ENCODE measurements at places on chromosomes 1 and 21.
A peak's percentile ranks its signal among the peaks of the same experiment; 100 is the strongest.

DNA sequence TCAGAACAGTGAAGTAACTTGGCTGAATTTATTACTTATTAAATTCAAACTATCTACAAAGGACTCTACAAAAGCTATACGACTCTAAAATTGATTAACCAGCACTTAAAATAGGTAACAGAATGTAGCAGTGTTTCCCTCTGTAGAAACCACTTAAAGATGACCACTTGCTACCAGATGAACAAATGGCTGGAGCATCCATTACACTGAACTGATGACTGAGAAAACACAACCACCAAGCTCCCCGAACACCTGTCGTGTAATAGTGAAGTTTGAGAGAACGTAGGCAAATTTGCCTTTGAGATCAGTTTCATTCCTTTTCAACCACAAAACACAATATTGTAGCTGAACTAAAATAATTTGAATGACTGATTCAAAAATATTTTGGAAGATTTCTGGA, 226.7 kb downstream of the KCNT2 start:
- DNase-seq, result no peak

DNA sequence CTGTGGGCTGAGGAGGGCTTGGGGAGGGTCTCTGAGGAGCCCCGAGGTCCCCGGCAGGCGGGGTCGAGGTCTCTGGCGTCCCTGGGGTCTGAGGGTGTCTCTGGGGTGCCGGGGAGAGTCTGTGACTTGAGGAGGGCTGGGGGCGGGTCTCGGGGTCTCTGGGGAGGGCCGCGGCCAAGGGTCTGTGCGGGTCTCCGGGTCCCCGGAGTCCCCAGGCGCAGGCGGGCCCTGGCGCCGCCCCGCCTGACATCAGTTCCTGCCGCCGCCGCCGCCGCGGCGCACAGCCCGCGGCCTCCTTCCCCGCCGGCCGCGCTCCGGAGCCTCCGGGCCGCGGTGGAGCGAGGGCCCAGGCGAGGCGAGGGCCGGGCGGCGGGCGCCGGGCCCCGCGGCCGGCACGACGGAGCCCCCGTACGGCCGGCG, at the start of gene PLEKHM2:
TSS of gene PLEKHM2 (plus strand) at position 279 of the 420 bp plus-strand sequence. CDS start 239 bp downstream, outside the sequence.
- peak; percentile 42 for DNase-seq

DNA sequence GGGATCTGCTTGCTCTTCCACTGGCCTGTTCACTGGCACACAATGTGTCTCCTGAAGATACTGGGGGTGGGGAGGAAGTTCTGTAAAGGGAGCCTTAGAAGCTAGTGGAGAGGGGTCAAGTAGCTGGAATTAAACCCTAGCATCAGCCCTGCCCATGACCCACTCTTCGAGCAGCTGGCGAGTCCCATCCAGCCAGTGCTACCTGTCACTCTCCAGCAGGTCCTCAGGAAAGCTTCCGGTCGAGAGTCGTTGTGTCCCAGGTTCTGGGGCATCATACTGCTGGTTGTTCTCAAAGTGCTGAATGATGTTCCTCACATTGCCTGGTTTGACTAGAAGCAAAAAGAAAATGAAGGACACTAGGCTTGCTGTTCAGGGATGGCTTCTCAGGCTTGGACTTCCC, 30.9 kb downstream of the LRRC71 start:
- DNase-seq, result no peak

GRCh38 chr21:31521515-31521914, 138.0 kb upstream of the SOD1 start:
- no peak for DNase-seq

DNA sequence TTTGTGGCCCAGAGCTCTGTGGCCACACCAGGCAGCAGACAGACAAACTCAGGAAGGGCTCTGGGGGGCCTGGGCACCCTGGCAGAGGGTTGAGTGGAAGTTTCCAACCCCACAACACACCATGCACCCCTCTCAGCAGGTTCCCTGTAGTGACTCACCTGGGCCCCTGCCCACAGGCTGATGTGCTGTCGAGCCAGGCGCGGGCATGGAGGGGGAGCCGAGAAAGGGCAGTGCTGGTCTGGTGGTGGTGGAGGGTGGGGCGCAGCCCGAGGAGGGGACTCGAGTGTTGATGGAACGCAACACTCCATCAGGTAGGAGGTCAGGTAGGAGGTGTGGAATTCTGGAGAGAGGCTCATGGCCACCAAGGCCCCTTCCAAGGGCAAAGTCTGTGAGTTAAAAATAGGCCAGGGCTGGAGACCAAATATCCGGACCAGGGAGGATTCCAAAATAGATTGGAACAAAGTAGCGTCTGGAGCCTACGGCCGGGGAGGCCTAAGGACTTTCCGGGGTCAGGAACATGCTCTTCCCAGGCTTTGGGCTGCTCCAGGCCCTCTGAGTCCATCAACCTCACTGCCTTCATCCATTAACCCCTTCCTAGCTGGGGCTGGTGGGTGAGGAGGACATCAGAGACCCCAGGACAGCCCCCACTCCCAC, 191.5 kb upstream of the AJAP1 start:
- no peak for DNase-seq

DNA sequence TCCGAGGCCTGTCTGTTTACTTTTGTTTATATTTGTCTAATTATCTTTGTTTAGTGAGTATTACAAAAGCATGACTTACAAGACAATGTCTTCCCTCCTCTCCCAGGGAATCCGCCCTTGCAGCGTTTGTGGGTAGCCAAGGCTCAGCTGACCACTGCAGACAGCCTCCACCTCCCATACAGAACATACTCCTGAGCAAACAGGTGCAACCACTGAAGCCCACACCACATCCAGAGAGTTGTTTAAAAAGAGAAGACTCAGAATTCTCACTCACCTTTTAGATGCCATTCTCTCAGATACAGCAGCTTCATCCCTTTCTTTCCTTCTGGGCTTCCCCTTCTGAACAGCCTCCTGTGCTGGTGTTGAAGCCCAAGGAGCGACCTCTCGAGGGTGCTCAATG, 103.5 kb upstream of the TMPRSS2 start:
- no peak for DNase-seq

GRCh38 chr1:180424848-180425457, 77.4 kb downstream of the ACBD6 start:
- DNase-seq, result no peak

- no peak for DNase-seq
Observed at GRCh38 chr1:54787604-54788003, 13.5 kb downstream of the TTC22 start.

DNA sequence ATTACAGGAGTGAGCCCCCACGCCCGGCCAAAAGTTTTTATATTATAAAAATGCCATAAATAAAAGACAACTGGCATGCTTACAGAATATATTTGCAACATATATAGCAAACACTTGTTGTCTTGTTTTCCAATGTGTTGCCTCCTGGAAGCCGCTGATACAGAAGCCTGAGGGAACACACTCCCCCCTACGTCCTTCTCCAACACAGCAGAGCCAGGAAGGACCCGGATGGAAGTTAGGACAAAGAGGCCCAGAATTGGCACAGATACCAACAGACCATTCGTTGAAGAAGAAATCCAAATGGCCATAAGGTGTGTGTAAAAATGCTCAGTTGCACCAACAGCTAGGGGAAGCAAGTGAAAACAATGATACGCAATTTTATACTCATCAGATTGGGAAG, 1.3 kb upstream of the PLA2G5 start:
- no peak for DNase-seq

DNA sequence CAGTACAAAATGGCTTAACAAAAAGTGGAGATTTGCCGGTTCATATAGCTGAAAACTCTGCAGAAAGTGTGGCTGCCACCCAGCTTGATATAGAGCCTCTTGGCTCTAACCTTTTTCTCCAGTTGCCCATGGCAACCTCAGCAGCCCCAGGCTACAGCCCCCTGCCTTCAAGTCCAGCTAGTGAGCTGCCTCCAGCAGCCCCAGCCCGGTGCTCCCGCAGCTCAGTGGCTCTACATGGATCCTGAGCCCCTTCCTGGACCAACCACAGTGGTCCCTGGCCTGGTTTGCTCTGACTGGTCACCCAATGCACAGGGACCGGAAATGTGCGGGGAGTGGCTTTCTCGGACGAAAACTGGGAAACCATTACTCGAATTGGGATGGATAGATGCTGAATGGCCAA, 13.3 kb upstream of the ATF3 start:
- no peak for DNase-seq

GRCh38 chr21:42305707-42306147, 9.5 kb downstream of the TFF3 start:
- DNase-seq, result no peak

DNA sequence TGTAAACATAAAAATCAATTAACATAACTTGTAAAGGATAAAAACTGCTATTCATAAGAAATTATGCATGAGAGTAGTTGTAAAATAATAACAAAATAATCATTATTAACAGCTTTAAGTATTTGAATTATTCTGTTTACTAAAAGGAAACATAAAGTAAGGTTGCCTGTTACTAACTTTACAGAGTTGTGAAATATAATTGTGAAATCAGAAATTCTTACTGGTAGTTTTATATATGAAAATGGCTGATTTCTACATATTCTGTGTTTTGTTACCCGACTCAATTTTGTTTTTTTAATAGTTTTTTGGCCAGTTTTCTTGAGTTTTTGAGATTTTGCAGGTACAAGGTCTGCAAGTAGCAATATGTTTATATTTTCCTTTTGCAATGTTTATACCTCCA, 27.8 kb downstream of the FNBP1L start:
- DNase-seq, result no peak

DNA sequence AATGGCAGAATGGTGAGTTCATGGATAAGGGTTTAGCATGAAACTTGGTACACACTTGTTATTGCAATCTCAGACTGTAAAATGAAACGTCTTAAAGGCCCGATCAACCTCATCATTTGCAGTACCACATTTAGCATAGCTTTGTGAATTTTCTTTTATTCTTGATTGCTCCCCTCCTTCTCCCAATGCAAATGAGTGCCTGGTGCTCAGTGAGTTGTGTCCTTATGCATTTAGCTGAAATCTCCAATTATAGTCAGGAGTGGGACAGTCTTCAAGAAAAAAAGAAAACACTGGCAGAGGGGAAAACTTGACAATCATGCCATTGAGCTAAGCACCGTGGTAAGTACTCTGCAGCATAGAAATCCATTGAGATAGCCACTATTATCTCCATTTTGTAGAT, 161.0 kb upstream of the HMCN1 start:
- no peak for DNase-seq

GRCh38 chr1:236942431-236942830, 61.8 kb downstream of the MT1HL1 start:
- DNase-seq, result no peak

- DNase-seq, result peak; percentile 78
Observed at GRCh38 chr1:88998716-88999115, 6.3 kb upstream of the KYAT3 start.

DNA sequence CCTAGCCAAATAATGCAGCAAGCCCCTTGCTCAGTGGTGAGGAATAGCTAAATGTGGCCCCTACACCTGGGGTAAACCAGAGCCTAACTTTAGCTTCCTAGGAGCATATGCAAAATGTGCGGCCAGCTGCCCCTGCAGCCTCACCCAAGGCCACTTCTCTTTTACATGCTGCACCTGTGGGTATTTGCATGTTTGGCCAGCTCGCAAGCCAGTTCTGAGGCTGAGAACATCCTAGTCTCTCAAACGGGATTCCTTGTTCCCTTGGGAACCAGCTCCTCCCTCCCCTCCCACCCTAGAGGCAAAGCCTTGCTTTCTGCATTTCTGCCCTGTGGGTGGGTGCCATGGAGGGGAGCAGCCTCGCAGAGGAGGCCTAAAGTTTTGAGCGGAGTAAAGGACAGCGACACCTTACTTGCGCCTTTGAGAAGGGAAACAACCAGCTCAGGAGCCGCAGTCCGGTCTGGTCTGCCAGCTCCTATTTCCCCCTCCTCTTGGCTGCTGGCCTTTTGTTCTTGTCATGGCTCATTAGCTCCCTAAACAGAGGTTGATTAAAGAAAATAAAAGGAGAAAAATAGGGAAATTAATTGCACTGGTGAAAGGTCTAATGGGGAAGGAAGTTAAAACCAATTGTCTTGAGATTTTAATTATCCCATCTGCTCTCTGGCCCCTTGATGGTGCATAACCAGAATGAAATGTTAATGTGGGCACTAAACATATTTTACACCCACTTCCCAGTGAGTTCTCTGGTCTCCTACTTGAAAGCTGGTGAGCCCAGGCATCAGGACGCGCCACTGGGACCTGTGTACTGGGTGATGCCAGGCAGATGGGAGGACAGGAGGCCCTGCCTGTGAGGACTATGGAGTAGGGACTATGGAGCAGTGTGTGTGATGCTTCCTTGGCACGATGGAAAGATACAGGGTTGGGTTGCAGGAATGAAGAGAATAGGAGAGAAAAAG, 68.7 kb downstream of the TEX35 start:
- no peak for DNase-seq

GRCh38 chr1:24235921-24236788, 49.1 kb upstream of the IFNLR1 start:
- peak; percentile 26 for DNase-seq

DNA sequence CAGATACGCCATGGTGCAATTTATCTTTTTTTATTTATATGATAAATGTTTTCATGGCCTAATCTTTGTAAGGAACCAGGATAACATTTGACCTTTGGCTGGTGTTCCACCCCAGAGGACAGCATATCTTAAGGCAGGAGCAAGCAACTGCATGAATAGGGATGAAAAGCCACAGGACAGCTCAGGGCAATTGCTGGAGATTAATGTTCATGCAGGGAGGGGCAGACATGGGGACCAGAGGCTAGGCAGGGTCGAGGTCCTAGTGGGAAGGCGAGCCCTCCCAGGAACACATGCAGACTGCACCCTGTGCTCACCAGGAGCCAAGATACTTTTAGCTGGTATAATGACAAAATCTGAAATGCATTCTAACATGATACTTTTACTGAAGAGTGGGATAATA, 74.4 kb upstream of the HAO2 start:
- DNase-seq, result no peak

DNA sequence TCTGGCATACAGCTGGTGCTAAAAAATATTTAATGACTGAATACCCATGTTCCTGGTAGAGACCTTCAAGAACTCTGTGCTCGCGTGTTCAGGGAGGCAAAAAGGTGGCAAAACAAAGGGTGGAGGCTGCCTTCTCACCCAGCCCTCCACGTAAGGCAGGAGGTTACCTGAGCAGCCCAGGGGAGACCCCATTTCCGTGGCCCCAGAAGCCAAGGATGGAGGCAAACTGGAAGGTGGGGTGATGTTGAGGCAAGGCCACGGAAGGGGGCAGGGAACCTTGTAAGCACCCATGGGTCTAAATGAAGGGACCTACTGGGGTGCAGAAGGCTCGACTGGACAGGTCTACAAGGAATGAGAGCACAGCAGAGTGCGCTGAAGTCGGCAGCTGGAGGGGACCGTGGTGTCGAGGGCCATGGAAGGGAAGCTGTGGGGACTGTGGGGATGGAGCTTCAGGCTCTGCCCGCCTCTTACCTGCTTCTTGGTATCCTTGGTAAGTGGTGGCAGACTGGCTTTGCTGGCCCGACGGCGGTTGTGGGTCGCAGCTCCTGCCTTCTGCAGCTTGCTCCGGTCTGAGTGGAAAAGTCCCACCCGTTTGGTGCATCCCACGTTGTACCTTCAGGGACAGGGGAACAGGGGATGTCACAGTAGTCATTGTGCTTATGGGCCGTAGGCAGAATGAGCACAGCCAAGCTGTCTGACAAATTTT, 8.9 kb upstream of the A3GALT2 start:
- no peak for DNase-seq

- no peak for DNase-seq
Observed at GRCh38 chr21:37658121-37658816, 258.0 kb downstream of the KCNJ6 start.

GRCh38 chr1:28737307-28738132, 780 bp downstream of the YTHDF2 start:
- peak; percentile 36 for DNase-seq

- DNase-seq, result no peak
Observed at GRCh38 chr1:42014823-42015222, 96.1 kb upstream of the HIVEP3 start.

- DNase-seq, result no peak
Observed at GRCh38 chr1:232835166-232835565, 29.9 kb downstream of the MAP10 start.

All from activated CD4-positive, alpha-beta T cell treated with anti-CD3 and anti-CD28 coated beads, Interleukin-2, amount 50 U/mL, for 16 hours (primary cell).